NCI-H1930 (cell line): ENCODE measurements at places on chromosomes 7 and 10.
A peak's percentile ranks its signal among the peaks of the same experiment; 100 is the strongest.

- no peak for DNase-seq
Measured at GRCh38 chr10:73979809-73980433, 18.0 kb upstream of the VCL start.

GRCh38 chr10:70357565-70357964, 24.9 kb downstream of the LRRC20 start:
- no peak for DNase-seq

GRCh38 chr7:53350241-53350640, 314.8 kb downstream of the POM121L12 start:
- DNase-seq, result peak; percentile 14

DNA sequence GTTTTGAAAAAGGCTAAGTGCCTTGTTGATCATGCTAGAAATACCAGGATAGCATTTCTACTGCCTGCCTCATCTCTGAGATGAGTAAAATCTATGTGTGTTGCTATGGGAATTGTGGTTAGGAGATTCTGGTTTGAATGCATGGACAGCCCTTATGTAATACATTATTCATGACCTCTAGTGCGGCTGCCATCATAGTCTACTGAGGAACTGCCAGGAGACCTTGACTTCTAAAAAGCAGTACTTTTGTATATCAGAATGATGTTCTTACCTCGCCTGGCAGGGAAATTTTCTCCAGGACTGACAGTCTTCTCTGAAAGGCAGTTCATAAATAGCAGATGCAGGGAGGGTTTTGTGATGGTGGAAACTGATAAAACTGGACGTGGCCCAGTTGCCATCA, 248.5 kb downstream of the NSUN6 start:
- no peak for DNase-seq

DNA sequence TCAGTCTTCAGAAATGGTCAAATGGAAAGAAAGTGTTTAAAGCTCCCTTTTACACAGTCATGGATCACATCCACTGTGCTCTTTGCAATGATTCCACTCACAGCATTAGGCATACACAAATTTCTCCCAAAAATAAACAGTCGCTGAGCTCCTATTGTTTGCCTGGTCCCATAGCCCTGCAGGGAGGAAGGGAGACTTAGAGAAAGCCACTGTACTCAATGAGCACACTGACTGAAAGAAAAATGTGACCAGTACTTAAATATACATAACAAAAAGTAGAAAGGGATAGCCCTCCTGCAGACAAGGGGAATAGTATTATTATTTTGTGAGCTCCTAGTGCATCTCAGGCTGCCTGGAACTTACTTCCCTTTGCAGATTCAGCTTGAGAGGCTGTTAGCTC, 853.2 kb downstream of the GRID1 start:
- DNase-seq, result no peak

GRCh38 chr10:50601974-50602373, 21.8 kb downstream of the SGMS1 start:
- DNase-seq, result no peak

GRCh38 chr7:145643981-145644380, 472.6 kb upstream of the CNTNAP2 start:
- DNase-seq, result no peak

DNA sequence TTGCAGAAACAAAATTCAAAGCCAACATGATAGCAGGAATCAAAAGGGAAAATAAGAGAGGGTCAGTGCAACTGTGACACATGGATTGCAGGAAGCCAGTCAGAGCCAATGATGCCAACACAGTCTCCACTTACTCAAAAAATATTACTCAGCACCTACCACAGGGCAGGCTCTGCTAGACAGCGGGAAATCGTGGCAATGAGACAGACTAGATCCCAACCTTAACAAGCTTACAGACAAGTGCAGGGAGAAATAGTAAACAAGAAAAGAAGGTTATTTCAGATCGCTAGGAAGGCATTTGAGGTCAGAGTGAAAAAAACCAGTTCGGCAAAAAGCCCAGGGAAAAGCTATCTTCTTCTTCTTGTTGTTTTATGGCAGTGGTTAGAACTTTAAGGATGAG, 45.2 kb upstream of the NPFFR1 start:
- DNase-seq, result no peak

DNA sequence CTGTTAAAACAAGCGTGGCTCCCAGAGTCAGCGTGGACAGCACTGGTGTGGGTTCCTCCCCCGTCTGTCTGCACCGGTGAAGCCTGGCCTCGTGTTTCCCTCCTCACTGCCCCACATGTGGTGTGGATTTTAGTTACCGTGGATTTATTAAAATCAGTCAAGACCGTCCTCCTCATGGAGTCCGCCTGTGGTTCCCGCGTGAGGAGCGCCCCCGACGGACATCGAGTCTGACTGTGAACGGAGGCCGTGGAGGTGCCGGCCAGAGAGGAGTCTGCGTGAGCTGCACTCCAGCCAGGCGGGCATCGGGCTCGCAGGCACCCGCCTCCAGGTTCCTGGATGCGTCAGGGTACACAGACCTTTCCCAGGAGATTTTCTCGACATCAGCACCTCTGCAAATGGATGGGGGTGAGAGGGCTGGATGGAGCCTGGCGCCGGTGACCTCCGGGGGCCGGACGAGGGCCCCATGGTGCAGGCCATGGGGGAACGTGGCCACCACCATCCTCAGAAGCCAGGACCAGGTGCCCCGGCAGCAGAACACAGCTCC, 26.3 kb upstream of the UTF1 start:
- no peak for DNase-seq

DNA sequence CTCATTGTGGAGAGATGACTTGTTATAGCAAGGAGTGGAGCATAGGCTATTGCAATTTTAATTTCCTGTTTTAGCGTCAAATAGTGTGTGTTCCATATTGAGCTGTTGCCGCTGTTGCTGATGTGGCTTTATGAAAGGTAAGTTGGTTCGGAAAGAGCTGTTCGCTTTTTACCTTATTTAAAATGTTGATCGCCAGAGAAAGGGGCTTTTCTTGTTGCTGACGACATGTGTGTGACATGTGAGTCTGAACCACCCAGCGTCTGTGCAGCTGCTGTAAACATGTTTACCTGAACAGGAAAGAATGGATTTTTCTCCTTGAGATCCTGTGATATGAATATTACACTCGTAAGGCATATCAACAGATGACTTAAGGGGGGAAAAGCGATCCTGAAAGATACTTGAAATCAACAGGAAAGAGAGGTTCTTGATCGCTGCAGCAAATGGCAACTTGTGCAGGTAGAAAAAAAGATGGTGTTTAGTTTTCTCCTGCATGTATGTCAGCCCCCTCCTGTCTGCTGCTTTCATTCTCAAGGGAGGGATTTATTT, 2.5 kb downstream of the ZEB1 start:
- DNase-seq, result no peak

- DNase-seq, result no peak
Measured at GRCh38 chr10:133039107-133039802, 48.5 kb upstream of the ADGRA1 start.
